ENCODE measurements at places on chromosomes 12 and 14.

- no peak for DNase-seq
Observed at GRCh38 chr12:58584880-58585279, 335.4 kb downstream of the LRIG3 start.

DNA sequence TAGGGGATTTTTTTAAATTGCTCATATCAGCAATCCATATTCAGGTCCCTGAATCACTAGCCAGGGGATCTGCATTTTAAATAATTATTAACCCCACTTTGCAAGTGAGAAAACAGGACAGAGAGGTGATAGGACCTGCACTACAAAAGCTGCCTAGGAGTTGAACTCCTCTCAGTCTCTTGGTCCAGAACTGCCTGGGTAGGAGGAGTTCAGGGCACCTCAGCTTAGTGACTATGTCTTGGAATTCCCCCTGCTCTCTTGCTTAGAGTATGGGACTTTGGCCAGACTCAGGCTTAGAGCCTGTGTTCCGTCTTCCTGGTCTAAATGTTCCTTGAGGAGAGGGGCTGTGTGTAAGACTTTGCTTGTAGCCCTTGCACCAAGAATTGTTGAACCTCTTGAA lies 68.2 kb upstream of the WSCD2 start:
- no peak for DNase-seq

- no peak for DNase-seq
Observed at GRCh38 chr14:99036611-99037293, 235.2 kb downstream of the BCL11B start.

GRCh38 chr14:98871796-98872195 lies 400.2 kb downstream of the BCL11B start:
- no peak for DNase-seq

GRCh38 chr14:58833634-58834378 lies 196.0 kb downstream of the DACT1 start:
- DNase-seq: no peak

DNA sequence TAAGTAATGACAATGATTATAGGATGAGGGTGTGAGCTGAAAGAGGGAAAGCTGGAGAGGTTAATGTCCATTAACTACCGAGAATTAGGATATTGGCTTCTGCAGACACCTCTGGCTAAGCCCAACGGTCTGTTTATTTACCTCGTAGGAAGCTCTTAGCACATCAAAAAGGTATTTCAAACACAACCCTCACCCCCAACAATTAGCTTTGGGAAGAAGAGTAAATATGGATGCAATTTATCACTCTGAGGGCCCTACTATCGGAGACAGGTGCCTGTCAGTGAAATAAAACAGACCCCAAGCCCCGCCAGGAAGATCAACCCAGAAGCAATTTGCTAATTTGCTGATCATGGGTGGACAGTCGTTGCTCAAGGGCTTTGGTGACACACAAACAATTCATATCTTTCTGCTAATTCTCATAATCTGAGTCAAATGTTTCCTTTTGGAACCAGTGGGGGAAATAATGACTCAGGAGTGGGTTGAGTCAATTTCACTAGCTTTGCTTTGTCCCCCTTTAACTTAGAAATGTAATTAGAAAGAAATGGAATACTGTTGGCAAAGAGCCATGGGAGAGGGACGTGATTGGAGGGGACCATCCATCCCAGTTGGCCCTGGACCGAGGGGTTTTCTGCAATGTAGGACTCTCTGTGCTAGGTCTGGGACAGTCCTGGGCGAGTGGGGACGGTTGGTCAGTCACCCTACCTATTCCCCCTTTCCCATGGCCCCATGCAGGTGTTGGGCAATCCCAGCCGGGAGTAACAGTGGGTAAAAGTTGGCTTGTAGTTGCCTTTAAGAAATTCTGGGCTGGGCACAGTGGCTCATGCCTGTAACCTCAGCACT lies 99.1 kb upstream of the MED13L start:
- DNase-seq: no peak

- DNase-seq: no peak
Observed at GRCh38 chr12:1130571-1130970, 139.5 kb downstream of the ERC1 start.

DNA sequence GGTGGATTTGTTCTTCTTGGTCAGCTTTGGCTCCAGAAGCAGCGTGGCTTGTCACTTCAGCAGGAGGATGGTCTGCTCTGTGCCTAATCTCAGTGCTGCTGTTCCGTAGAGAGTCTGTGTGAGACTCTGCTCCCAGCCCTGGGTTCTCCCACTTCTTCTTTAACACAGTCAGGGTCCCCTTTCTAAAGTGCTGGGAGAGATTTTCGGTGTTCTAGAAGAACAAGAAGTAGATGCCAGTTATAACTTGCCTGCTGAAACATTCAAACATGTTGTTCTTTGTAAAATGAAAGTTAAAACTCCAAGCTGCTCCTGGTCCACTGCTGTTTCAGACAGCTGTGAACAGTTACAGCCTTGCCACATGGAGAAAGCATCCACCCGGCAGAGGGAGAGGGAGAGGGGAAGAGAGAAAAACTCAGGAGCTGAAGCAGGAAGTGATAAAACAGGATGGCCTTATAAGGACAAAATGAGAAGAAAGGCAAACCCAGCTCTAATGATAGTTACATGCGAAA lies 55.2 kb upstream of the CERS5 start:
- DNase-seq: no peak

DNA sequence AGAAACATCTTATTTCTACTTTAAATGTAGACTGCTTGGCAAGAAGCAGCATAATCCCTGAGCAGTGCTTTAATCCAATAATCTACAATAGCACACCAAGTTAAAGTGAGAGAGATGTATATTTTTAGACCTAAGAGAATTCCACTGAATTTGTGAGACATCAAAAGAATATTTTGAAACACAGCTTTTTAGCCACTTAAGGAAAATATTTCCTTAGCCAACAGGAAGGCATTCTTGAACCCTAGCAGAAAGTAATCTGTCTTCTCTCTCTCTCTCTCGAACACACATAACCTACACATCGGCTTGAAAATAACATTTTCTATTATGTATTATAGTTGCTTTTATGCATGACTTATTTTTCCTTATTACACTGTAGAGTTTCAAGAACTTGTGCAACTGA lies 34.0 kb downstream of the KITLG start:
- no peak for DNase-seq

DNA sequence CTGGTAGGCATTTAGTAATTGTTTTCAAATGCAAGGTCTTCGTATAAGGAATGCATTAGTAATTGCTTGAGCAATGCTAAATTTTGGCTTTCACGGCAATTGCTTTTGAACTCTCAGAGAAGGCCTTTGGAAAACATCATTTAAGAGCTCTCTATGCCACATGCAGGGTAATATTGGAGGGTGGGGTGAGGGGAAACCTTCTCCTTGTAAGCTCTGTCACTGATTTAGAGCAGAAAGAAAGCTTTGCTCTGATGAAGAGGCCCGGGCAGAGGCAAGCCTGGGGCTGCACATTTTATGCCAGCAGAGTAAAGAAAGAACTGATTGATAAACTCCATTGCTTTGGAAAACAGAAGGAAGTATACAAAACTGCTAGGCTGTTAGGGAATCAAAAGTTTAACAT lies 70.9 kb downstream of the TRIM9 start:
- DNase-seq: no peak

DNA sequence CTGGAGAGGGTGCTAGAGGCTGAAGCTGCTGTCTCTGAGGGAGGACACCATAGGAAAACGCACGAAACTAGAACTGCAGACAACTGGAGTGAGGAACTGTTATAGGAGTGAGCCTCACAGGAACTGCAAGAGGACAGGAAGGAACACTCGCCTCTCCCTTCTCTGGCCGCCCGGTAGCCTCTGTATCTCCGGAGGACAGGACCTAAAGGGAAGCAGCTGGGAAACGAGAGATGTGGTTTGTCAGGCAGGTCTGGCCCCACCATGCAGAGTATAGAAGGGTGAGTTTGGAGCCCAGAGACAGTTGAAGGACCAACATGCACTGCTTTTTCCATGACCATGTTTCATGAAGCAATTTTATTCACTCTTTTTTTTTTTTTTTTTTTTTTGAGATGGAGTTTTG lies 127.3 kb downstream of the EFCAB11 start:
- no peak for DNase-seq

DNA sequence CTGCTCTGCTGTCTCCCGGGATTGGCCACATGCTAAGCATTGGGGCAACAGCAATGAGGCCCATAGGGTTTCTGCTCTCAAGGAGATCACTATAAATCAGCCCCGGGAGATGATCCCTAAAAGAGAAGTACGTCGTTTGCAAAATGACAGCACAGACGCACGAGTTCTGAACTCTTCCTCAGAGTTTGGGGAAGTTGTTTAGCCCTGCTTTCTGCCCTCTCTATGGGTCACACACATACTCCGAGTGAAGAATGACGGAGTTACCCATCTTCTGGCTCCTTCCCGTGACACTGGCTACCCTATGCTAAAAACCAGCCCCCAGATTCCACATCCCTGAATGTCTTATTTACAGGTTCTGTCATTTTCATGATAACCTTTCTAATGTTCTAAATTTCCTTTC lies 258.0 kb upstream of the PLEKHG7 start:
- no peak for DNase-seq

DNA sequence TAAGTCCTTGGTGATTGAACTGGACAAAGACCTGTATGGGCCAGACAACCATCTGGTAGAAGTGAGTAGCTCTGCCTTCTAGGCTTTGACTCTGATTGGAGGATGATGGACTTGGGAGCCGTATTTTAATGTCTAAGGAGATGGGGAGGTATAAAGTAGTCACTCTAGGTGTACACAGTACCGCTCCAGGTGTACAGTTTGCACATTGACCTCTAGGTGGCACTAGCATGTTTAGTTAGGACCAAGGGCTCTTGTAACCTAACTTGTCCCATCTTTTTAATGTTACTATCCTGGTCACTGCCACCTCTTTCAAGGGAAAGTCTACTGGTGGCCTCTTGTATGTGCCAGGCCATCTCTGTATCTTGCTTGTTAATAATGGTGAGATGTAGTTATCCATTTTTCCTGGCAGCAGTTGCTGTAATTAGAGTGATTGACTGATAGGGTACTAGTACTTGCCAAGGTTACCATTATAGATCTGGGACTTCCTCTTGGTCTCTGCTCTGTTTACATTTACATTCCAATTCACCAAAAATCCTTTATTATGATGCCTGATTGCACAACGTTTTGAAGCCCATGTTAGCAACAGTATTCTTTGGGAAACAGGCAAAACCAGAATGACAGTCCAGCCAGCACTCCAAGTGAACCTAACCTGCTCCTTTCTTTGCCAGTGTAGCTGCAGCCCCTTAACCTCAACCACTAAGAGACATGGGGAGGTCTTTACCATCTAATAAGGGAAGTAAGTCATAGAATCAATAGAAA lies 3.6 kb downstream of the SMARCD1 start:
- DNase-seq: no peak

DNA sequence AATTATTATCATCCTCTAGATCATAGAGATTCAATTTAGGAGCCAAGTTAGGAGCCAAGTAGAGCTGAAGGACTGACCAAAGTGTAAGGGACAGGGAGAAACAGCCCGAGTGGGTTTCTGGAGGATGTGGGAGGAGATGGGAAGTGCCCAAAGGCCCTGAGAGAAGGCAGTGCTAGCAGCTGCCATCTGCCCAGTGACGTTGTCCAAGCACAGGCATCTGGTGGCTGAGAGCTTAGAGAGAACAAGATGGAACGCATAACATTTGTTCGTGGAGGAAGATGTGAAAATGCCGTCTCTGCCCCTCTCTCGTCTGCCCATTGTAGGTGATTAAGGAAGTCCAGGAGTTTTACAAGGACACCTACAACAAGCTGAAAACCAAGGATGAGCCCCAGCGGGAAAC lies 34.7 kb downstream of the CD9 start:
- no peak for DNase-seq

DNA sequence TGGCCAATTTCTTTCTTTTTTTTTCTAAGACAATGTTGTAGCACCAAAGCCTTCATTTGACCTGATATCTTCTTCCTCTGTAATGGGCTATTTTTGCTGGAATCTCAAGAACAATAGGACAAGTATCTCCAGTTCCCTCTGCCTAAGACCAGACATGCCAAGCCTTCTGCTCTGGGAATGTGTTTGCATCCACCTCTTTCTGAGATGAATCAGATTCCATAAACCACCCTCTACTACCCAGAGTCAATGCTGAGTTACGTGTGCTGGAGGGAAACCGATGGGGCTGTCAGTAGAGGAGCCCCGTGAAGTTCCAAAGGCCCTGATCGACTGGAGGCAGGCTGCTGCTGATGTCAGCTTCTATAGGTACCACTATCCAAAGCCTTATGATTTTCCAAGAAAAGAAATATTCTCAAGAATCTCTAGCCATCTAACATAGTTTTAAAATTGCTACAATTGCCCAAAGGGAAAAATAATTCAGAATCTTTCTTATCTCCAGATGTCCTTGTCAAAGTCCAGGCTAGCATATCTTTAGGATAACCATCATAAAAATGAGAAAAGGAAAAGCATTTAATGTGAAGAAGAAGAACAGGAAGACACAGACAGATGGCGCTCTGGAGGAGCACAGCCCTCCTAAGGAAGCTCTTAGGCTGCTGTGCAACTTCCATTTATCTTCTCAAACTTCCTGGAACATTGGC lies 101.9 kb downstream of the SLC8A3 start:
- DNase-seq: no peak

GRCh38 chr12:22529281-22530060 lies 14.9 kb downstream of the C2CD5 start:
- DNase-seq: no peak

- no peak for DNase-seq
Observed at GRCh38 chr14:68397822-68398221, 395.0 kb downstream of the ZFP36L1 start.

DNA sequence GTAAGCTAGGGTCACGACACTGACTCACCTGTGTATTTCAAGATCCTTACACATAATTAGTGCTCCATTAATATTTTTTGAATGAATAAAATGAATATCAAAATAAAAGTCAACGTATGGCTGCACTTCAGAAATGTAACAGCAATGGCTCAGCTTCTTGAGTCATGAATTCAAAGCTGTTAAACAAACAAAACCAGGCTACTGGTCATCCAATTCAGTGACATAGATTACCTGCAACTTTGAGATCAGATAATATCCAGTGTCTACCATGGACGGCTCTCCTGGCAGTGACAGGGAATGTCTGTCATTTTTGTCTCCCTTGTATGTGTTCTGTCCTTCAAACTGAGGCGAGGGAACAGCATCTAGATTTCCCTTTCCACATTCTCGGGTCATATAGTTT lies 225.6 kb downstream of the EFCAB11 start:
- DNase-seq: no peak

DNA sequence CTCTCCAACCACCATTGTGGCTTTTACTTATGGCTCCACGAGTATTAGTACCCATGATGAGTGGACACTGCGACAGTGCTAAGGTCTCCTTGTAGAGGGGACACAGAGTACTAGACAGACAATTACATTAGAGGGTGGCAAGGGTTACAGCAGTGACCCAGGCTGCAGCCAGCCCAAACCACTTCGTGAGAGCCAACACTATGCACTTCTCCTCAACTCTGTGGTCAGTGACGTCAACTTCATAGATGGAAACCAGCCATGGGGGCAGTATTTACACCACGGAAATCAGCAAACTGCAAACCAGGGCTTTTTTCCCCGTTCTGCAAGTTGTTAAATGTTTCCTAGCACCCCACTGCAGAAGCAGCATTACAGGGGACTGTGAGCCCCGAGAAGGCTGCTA lies 61.6 kb upstream of the ZFP36L1 start:
- DNase-seq: no peak

- no peak for DNase-seq
Observed at GRCh38 chr14:92493492-92493891, 20.1 kb upstream of the RIN3 start.

All from D721Med (cell line).